ENCODE measurements at places on chromosomes 16 and 17.

DNA sequence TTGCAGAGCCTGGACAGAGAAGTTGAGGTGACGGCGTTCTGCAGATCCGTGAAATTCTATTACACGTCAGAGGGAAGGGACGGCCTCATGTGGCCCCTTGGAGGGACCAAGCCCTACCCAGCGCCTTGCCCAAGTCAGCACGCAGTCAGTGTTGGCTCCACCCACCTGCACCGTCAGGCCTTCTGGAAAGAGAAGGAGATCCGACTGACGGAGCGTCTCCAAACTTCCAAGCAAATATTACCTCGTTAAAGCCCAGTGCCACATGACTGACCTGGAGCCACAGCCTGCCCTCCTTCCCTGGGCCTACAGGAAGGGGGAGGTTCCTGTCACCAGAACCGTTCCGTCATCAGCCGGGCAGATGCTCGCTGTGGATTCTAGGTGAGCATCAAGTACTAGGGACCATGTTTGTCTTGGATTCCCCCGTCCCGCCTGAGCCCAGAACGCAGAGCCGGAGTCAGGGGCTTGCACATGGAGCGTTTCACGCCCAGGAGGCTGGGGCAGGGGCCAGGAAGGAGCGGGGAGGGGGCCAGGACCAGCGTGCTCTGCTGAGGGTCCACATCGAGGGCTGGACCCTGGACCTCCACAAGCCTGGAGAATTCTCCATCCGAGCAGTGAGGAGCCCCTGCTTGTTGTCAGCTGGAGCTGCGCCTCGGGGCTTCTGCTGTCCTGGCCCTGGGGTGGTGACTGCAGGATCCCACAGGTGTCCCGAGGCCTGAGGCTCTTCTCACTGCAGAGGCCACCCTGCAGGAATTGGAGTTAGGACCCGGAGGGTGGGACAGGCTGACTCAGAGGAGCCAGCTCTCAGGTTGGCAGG is 22.6 kb upstream of the METRNL start:
- DNase-seq, result no peak

DNA sequence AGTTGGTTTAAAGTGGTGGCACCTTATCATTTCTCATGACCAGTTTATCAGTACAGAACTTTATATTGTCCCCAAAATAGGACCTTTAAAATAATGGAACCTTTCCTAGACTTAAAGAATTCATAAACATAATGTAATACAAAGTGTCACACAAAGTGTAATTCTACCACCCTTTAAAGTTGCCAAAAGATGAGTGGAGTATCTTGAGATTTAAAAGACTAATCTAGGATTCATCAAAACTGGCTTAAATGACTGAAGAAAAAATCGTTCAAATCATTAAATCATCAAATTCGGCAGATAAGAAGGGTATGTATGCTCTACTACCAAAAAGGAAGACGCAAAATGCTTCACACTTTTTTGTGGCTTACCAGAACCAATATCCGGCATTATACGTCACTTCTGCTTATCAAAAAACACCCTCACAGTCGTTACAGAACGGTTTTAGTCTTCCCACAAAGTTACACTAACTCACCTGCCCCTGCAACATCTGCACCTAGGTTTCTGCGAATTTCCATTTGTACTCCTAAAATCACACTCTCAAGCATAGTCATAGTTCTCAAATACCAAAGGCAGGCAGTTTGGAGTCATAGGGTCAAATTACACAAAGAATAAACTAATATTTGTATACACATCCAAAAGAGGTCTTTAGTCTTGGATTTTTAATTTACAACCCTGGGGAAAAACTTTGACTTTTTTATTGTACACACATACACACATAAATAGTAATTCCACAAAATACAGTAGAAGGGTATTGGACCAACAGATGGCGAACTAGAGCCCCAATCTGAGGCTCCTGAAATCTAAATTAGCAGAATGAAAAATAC is 1.4 kb upstream of the KANSL1 start:
- DNase-seq, result no peak

GRCh38 chr17:80956321-80957190 is 35.1 kb upstream of the CHMP6 start:
- no peak for DNase-seq

DNA sequence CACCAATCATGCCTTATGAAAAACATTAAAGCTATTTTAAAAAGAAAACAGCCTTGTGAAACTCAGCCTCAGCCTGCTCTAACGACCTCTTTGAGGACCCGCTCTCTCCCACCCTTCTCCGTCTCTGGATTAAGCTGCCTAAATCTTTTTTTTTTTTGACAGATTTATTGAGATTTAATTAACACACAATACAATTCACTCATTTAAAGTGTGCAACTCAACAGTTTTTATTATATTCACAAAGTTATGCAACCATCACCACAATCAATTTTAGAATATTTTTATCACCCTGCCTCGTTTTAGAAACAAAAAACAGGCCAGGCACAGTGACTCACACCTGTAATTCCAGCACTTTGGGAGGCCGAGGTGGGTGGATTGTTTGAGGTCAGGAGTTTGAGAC is 8.4 kb downstream of the CDR2L start:
- no peak for DNase-seq

DNA sequence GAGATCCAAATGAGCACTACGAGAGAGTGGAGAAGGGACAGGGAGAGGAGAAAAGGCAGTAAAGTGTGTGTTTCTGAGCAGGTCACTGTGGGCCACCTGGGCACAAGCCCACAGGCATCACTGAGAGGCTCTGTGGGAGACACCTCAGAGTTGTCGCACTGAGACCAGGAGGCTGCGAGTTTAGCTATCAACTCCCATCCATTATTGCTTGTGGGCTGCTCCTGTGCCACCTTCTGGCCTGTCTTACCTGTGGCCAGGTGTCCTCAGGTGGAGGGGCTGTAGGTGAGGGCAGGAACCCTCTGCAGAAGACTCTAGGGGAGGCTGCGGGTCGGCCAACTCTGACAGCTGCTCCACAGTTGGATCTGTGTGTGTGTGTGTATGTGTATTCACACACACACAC is 2.5 kb upstream of the PRR29 start:
- no peak for DNase-seq

- DNase-seq, result no peak
These were observed 16.6 kb downstream of the LDHD start for GRCh38 chr16:75099738-75100602.

- DNase-seq, result no peak
These were observed 32.8 kb downstream of the HIC1 start for GRCh38 chr17:2087597-2088211.

DNA sequence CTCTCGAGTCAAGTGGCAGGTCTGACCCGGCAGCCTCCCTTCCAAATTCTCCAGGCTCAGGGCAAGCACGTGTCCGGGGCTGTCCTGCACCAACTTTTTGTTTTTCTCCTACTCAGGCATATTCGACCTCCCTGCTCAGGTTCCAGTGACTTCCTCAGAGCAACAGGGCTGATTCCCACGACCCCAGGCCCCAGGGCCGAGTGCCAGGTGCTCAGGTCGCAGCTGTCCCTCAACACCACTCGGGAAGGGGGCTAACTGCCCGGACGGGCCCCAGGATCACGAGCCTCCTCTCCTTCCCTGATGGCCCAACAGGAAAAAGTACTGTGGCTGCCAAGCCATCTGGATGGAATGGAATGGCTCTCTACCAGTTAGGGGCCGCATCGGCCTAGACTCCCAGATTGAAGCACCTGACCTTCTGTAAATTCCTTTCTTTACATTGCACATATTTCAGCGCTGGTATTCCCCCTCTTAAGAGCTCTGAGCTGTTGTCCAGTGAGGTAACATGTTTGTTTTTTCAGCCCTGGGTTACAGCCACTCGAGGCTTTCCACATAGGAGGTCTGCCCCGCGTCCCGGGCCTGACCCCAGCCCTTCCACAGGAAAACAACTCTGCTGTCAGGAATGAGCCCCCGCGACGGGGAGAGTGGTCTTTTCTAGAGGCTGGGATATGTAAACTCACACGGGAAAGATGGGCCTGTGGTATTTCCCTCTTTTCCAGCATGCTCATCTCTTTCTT is 25.0 kb downstream of the NXN start:
- no peak for DNase-seq

GRCh38 chr17:74146196-74146595 is 57.3 kb upstream of the RPL38 start:
- DNase-seq, result no peak
